GM23338 (cell line): ENCODE measurements at places on chromosomes 5 and 9. TPM values are rescaled to one million over a fixed set of nuclear protein-coding genes. Genes with fewer than 3 reads are reported as not detected.

The GZMA gene
- not detected in 2 replicates for polyA plus RNA-seq

The S1PR3 gene
- polyA plus RNA-seq = 1.7 and 2.1 TPM in 2 replicates

The MYMK gene
- polyA plus RNA-seq = 0.54 TPM in 1 of 2 replicates, not detected in the other

The CCDC183 gene
- polyA plus RNA-seq = 1.2 and 1.6 TPM in 2 replicates

The PHF24 gene
- polyA plus RNA-seq = 0.03 and 0.05 TPM in 2 replicates

The ADAMTS6 gene
- 0.61 and 0.78 TPM in 2 replicates for polyA plus RNA-seq

The SPINK6 gene
- 0.53 TPM in 1 of 2 replicates, not detected in the other for polyA plus RNA-seq

The SPINK4 gene
- not detected in 2 replicates for polyA plus RNA-seq

The UGT3A1 gene
- polyA plus RNA-seq = 1.4 and 1.6 TPM in 2 replicates

The PAX5 gene
- 0.30 and 0.60 TPM in 2 replicates for polyA plus RNA-seq

The MEIKIN gene
- not detected in 2 replicates for polyA plus RNA-seq

The IL4 gene
- polyA plus RNA-seq = not detected in 2 replicates

The TTC33 gene
- polyA plus RNA-seq = 4.0 and 4.1 TPM in 2 replicates
